ENCODE measurements at places on chromosomes 1 and 21.

DNA sequence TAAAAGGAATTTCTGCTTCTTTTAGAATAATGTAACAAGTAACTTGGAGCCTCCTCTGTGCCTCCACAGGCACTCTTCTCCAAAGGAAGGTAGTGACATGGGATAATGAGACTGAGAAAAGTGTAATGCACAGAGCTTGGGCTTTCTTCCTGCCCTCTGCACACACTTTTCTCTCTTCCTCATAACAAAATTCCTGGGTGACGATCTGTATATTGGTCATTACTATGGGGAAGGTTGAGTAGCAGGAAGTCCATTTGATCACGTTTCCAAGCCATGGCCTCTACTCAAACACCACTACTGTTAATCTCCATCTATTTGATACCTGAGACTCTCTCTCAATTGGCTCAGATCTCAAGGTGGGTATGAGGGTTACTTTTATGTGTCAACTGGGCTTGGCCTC lies 113.9 kb downstream of the GRIK1 start:
- no peak for DNase-seq

DNA sequence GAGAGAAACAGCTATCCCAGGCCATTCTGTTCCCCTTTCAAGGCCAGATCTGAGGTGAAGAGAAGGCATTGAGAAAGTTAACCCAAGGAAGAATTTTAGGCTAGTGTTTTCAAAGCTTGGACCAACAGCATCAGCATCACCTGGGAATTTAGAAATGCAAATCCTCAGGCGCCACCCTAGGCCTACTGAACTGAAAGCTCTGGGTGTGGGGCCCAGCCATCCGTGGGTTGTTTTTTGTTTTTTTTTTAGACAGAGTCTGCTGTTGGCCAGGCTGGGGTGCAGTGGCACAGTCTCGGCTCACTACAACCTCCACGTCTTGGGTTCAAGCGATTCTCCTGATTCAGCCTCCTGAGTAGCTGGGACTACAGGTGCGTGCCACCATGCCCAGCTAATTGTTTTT lies 98.6 kb downstream of the RNF220 start:
- DNase-seq: no peak

DNA sequence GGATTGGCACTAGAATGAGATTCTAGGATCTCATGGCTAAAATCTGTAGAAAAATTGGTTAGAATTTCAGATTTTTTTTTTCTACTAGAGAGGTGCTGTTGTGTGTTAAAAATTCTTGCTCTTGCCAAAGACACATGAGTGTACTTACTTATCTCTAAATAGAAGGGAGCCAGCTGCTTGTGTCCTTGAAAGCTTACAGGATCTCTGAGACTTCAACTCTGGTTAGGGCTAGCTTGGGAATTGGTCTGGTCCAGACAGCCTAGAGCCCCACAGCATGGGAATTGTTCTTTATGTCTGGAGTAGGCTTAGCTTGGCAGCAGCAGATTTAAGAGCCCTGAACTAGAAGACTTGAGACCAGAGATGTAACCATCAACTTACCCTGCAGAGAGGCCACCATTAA lies 37.3 kb downstream of the MACO1 start:
- DNase-seq: no peak

- DNase-seq: no peak
Measured at GRCh38 chr1:224458996-224459395, 24.4 kb upstream of the WDR26 start.

GRCh38 chr1:92310185-92310597 lies 11.3 kb downstream of the RPAP2 start:
- no peak for DNase-seq

DNA sequence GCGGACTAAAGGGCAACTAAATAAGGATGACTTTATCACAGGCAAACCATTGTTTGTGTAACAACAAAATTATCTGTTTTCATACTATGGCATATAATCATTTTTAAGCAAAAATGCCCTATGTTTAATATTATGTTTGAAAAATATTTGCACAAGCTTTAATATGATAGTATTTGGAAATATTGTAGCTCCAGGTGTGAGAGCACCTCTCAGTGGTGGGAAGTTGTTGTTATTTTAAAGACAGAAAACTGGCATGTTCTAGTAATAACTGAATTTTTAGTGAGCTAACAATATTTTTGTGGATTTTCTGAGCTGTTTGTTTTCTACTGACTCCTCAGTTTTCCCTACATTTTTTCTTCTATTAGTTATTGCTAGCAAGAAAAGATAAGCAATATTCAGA lies 578.8 kb downstream of the KCNT2 start:
- no peak for DNase-seq

GRCh38 chr1:160354388-160354985 lies 11.3 kb downstream of the NCSTN start:
- DNase-seq: no peak

- no peak for DNase-seq
Measured at GRCh38 chr1:235567812-235568503, 63.7 kb upstream of the B3GALNT2 start.

- no peak for DNase-seq
Measured at GRCh38 chr1:162056043-162056442, 13.4 kb upstream of the NOS1AP start.

DNA sequence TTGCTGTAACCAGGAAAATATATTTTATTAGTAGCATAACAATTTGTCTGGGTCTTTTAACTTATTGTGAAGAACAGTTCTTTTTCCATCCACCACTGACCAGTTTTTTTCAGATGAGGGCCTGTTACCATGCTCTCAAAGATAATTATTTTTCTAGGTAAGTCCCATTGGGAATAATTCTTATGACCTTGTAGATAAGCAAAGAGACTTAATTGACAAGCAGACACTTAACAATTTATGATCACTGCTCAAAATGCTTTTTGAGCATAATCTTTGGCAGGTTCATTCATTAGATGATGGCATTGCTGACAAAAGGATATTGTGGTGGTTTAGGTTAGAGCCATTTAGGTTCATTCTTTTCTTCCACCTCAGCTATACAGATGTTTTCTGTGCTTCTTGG lies 6.6 kb downstream of the SNX27 start:
- no peak for DNase-seq

DNA sequence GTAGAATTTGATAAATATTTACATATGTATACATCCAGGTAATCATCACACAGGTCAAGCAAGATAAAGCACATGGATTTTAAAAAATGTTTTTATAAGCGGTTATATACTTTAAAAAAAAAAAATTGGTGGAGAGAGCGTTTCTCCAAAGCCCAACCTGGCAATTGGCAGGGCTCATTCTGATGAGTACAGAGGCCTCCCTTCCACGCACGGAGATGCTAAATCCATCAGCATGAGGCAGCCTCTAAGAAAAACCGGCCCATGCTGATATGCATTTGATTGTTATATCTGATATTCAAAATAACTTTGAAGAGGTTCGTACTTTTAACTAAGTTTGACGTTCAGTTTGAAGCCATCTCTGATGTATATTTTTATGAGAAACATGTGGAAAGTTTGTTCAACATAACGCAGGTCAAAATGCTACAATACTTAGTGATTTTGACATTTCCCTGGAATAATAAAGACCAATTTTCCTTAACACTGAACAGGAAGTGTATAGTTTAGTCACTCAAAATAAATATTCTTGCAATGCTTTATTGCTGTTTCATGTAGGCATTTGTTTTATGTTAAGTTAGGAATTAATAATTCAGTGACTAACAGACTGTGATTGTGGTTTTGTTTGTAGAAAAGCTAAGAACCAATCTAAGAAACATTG lies 151.7 kb downstream of the NR5A2 start:
- DNase-seq: no peak

DNA sequence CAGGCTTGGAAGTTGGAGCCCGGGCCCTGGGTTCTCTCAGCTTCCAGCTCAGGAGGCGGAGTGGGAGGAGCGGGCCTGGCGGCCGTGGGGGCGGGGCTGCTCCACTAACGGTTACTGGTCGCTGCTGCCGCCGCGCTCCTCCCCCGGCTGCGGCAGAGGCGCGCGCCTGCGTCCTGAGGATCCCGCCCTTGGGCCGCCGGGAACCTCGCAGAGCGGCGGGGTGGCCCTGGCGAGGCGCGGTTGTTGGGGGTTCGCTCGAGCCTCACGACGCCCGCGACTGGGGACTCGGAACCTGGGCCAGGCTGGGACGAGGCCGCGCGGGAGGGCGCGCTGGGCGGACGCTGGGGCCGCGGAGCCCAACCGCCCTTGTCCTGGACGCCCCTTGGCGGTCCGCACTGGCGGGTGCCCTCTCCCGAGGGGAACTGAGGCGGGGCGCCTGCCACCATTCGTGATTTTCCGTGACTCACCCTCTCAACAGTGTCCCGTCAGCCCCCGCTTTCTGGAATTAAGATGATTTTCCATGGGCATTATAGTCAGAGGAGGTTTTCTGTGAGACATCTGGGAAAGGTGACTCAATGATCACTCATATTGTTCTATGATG lies 34.1 kb downstream of the OR2G3 start:
- DNase-seq: no peak

DNA sequence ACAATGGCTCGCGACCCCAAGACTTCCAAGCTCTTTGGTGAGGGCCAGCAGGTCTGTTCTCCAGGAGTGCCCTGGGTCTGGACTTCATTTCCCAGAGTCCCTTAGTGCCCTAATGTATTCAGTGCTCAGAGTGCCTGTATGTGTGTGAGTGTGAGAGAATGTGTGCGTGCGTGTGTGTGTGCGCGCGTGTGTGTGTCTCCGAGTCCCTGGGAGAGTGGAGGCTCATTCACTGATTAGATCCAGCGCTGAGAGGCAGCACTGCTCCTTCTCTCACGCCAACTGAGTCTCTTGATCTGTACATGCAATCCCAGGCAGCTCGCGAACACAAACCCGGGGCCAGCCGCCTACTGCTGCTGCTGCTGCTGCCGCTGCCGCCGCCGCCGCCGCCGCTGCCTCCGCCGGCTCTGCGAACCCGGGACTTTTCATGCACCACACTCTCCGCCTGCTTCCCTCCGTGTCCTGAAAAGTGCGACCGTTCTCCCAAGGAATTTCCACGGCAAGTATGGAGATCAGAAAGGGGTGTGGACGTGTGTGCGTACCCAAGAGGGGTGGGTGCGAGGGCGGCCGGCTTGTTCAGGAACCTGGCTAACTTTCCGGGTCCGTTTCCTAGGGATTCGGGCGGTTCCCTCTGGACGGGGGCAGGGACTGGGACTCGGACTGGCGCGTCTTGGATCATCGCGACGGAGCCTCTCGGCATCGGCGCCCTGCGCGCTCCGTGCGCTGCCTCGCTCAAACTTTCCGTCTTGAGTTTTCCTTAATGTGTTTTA lies at the start of gene RNF220:
Gene RNF220, plus strand, starts transcription at position 225 of the 767 bp plus-strand sequence.
- DNase-seq: no peak

DNA sequence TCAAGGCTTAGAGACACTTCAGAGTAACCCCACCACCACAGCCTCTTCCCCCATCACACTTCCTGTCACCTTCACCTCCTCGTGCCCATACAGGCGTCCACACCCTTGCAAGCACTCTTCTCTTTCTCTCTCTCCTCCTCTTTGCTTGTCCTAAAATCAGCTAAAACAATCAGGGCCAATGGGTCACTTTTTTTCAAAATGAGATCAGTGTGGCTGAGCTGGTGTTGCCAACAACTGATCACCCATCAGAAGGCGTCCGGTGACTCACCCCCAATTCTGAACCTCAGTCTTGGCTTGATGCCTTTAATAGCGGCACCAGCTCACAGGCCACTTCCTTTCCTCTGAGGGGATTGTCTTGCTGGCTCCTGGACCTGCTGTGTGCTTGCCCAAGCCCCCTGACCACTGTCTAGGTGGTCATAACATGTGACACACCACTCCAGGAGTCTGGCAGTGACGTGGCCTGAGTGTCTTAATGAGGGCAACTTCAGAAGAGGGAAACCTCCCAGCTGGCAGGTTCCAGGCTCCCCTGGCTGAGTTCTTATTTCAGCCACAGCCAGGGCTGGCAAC lies 1.6 kb downstream of the DRAXIN start:
- no peak for DNase-seq

- DNase-seq: no peak
Measured at GRCh38 chr21:44360159-44360558, 6.7 kb downstream of the TRPM2 start.

DNA sequence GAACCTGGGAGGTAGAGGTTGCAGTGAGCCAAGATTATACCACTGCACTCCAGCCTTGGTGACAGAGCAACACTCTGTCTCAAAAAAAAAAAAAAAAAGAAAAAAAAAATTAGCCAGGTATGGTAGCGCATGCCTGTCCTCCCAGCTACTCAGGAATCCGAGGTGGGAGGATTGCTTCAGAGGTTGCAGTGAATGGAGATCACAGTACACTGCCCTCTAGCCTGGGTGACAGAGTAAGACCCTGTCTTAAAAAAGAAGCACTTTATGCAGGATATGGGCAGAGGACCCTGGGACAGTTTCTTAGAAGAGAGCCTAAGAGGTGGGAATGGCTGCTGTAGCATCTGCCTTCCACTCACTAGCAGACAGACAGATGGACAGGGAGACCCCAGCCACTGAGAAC lies 23.0 kb downstream of the IQGAP3 start:
- no peak for DNase-seq

GRCh38 chr1:116481934-116482333 lies 88.9 kb downstream of the CD58 start:
- DNase-seq: no peak

GRCh38 chr1:27345272-27345671 lies 3.5 kb downstream of the SYTL1 start:
- no peak for DNase-seq

- DNase-seq: peak; percentile 48
Measured at GRCh38 chr1:244970236-244970743, 105.9 kb upstream of the HNRNPU start.

DNA sequence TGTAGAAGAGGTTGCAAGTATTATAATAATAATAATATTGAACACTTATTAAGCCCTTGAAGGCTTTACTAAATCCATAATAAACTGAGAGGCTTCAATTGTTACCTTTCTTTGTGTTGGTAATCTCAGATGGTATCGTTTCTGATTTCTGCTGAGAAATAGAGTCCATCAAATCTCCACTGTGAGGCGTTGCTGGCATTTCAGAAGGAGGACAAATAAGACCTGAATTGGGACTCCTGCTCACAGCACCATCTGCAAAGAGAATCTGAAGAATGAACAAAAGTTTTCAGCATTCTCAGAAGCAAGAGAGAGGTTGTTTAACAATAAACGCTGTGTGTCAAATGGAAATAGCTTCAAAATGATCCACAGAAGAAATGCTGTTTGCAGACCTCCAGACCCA lies 93.7 kb downstream of the WDR3 start:
- DNase-seq: no peak

- DNase-seq: no peak
Measured at GRCh38 chr1:79373481-79374125, 367.1 kb upstream of the ADGRL4 start.

- DNase-seq: no peak
Measured at GRCh38 chr1:30816211-30817076, 58.9 kb upstream of the LAPTM5 start.

GRCh38 chr1:30109853-30110252 lies 613.5 kb downstream of the MATN1 start:
- DNase-seq: no peak

- DNase-seq: no peak
Measured at GRCh38 chr21:27079636-27080240, 112.8 kb upstream of the ADAMTS5 start.

GRCh38 chr1:172357753-172358385 lies 62.6 kb upstream of the C1orf105 start:
- DNase-seq: no peak

- no peak for DNase-seq
Measured at GRCh38 chr1:94285031-94285654, 47.8 kb upstream of the ARHGAP29 start.
